ENCODE measurements at places on chromosomes 7 and 10.

DNA sequence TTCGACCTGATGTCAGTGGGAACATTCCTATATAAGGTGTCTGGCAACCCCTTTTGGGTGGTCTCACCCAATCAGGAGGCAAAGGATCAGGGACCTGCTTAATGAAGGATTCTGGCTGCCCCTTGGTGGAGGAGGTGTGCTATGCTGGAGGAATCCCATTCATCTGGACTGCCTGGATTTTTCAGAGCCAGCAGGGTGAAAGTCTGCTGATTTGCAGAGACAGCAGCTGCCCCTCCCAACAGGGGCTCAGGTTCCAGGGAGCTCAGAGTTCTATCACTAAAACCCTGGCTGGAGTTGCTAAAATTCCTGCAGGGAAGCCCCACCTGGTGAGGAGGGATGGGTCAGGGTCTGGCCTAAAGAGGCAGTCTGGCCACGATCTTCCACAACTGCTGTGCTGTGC lies 398.5 kb upstream of the CNTNAP2 start:
- no peak for DNase-seq

DNA sequence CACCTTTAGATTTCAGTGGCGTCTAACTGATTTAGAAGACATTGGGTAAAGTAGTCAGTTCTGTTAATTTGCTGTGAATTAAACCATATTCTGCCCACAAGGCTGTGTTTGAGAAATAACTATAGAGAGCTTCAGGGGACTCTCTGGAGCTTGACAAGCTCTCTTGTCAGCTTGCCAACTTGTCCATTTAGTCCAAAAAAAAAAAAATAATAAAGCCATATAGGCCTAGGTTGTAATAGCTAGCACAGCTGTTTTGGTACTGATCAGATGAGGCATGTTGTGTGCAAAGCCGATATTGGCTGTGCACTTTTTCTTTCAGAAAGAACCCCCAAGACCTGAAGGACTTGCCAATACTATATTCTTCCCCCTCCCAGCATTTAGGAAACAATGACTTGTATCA lies 20.2 kb upstream of the ZNF282 start:
- DNase-seq, result no peak

DNA sequence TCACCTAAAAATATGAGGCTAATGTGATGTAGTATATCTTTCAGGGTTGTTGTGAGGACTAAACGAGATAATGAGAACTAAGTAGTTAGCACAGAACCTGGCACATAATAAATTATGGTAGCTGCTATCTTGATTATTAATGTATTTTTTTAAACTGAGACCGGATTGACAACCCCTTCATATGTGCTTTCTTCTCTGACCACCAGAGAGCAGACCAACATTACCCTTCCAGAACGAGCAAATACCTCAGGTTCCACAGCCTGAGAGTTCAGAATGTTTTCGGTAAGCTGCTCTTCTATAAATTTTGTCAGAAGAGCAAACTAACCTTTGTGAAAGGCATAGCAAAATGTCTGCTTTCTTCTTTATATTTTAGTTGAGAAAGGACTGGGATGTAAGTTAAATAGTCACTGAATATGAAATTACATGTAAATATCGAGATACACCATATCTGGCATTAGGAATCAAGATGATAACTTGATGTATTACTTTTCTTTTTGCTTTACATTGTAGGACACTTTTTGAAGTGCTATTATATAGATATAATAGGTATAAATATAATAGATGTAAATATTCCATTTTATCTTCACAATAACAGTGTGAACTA lies 13.6 kb upstream of the BPGM start:
- no peak for DNase-seq

- no peak for DNase-seq
These were observed 6.1 kb upstream of the COA1 start for GRCh38 chr7:43735403-43735801.

- no peak for DNase-seq
These were observed 45.3 kb downstream of the STARD3NL start for GRCh38 chr7:38223306-38223705.

DNA sequence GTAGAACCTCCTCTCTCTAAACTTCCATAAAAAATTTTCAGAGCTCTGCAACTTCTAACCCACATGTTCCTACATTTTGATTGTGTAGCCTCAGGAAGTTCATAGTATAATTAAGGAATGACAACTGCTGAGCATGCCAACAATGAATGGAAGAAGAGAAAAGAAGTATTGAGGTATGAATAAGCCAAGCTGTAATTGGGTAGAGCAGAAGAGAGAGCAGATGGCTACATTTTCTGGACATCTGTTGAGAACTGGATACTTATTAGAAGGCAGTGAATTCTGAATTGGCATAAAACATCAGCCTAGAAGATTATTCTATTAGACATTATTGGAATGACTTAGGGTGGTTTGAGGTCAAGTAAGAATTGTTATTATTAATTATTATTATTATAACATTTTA lies 728.3 kb upstream of the PHF14 start:
- DNase-seq, result no peak

DNA sequence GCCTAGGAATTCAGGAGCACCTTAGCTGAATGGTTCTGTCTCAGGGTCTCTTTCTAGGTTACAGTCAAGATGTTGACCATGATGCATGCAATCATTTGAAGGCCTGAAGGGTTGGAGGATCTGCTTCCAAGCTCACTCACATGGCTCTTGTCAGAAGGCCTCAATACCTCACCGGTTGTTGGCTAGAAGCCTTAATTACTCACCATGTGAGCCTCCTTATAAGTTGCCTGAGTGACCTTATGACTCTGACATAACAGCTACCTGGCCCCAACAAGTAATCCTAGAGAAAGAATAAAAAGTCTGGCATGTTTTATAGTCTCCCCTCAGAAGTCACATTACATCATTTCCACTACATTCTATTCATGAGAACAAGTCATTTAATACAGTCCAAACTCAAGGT lies 3.4 kb upstream of the C1GALT1 start:
- no peak for DNase-seq

GRCh38 chr7:44222776-44223261 lies 22.0 kb downstream of the YKT6 start:
- DNase-seq, result peak; percentile 41

GRCh38 chr10:103645141-103646054 lies 151.9 kb downstream of the NEURL1 start:
- no peak for DNase-seq

DNA sequence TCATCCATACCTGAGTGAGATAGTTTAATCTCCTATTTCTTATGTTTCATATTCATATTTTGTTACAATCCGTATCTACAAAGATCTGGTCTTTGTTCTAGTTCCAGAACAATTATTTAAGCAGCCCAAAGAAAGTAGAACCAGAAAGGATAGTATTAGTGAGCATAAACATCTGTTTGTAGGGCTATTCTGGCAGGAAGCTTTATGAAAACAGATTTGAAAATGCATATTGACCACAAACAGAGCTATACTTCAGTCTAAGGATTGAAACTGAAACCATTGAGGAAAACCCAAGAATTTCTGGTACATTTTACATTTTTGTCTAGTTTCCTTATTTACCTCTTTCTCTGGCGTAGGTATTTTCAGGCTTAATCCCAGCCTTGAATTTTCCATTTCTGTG lies 28.1 kb downstream of the LRGUK start:
- no peak for DNase-seq

DNA sequence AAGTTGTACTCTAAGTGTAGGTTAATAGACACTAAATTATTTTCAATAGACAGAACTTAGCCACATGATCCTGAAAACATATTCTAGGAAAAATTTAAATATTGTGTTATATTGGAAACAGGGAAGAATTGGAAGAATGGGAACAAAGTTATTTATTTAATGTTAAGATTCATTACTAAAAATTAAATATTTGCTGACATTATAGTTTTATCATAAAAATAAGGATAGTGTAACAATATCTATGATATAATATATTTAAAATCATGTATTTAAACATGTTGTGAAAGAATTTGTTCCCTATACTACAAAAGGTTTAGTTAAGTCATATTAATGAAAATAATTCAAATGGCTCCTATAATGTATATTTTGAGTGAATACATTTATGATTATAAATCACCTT lies 120.1 kb upstream of the TEX47 start:
- DNase-seq, result no peak

GRCh38 chr7:98303906-98304305 lies 22.4 kb downstream of the BRI3 start:
- no peak for DNase-seq

GRCh38 chr10:124956764-124957163 lies 14.8 kb downstream of the ZRANB1 start:
- no peak for DNase-seq

- DNase-seq, result no peak
These were observed 83.4 kb downstream of the PPP1R3A start for GRCh38 chr7:113835367-113835766.

DNA sequence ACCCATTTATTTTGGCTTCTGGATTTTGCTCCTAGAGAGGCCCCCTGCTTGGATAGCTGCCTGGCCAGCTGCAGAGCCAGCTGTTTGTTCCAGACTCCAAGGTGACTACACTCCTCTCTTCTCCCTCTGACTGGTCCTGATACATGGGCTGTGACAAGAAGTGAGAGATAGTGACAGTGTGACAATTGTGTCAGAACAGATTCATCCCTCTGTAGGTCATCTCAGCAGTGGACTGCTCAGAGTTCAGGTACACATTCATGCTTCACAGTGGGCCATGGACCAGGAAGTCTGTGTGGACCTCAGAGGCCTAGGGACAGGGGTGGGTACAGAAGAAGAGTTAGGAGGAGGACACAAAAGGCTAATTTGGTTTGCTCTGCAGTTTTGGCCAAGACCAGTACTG lies 188.2 kb upstream of the MKLN1 start:
- DNase-seq, result no peak

DNA sequence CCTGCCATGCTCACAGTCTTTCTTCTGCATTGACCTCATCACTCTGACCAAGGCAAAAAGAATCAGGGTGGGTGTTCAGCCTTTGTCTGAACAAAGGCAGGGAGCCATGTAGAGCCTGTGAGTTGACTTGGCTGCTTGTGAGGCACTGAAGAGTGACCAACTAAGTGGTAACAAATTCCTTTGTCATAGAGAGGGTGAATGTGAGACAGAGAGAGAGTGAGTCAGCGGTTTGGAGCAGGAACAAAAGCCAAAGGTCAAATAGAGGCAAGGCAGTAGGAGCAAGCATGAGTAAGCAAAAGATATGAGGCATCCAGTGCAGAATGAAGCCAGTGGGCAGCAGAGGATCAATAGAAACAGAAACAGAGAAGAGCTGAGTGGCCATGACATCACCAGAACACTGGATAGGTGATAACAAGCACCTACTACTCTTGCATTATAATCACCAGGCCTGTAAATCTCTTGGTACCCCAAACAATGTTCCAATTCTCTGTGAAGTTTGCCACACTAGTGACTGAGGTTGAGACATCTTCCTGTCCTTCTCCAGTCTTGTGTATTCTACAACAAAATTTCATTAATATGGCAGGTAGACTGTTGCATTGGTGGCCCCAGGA lies 116.2 kb upstream of the LAMB4 start:
- peak; percentile 64 for DNase-seq

GRCh38 chr10:75211007-75211691 lies 553 bp downstream of the VDAC2 start:
- DNase-seq, result no peak

DNA sequence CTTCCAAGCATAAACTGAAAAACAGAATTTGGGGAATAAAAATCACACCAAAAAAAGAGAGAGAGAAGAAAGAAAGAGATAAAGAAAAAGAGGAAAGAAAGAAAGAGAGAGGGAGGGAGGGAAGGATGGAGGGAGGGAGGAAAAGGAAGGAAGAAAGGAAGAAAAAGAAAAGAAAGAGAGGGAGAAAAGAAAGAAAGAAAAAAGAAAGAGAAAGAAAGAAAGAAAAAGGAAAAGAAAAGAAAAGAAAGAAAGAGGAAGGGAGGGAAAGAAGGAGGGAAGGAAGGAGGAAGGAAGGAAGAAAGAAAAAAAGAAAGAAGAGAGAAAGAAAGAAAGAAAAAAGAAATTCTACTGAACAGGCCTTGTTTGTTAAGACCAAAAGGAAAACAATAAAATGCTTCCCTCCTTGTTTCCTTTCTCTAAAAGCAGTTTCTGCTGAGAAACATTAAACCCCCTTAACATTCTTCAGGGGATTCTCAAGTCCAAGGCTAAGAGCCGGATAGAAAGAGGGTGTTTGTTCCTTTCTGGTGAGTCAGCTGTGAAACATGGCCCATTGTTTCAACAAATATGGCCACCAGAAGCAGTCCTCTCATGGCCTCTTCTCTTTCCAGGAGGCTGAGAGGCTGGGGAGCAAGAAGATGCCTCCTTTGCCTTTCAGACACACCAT lies 46.9 kb upstream of the GPAM start:
- no peak for DNase-seq

GRCh38 chr10:131013281-131013912 lies 298.1 kb downstream of the TCERG1L start:
- no peak for DNase-seq

- DNase-seq, result no peak
These were observed 54.9 kb downstream of the AKAP9 start for GRCh38 chr7:91995391-91996105.

- DNase-seq, result no peak
These were observed 20.8 kb downstream of the ACSM6 start for GRCh38 chr10:95214793-95215192.

- no peak for DNase-seq
These were observed 4.9 kb upstream of the KLHL7 start for GRCh38 chr7:23100697-23101096.

DNA sequence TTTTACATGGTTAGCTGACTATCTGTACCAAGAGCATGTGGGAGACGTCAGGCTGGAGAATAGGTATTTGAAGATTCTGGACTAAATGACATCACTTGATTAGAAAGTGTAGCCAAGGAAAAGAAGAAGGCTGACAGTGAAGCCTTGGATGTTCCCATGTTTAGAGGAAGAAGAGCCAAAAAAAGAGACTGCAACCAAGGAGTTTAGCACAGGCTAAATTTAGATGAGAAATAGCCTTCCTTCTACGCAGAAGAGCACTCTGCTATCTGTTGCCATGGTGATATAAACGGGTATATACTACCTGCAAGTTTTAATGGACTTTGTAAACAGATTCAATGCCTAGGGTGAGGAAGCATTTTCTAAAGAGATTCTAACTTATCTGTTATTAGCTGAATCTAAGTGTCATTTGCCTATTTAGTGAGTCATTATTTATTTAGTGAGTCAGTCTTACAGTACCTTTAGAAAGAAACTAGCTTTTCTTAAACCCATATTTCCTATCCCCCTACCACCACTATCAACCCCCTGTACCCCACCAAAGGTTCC lies 69.8 kb downstream of the CDK6 start:
- no peak for DNase-seq

Data from RWPE2 (cell line).